Activated CD4-positive, CD25-positive, alpha-beta regulatory T cell (primary cell): ENCODE measurements at places on chromosomes 3 and 15.

DNA sequence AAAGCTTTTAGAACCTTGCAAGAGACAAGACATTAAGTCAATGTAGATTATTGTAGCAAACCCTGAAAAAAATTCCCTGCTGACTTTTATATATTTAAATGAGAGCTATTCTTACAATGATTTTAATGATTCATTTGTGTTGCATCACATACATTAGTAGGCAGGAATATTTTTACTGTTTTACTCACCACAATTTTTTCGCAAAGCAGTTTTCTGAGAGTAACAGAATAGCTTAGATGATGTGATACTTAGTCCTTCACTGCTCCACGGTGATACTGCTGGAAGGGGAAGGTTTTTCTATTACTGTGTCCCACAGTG, 43.9 kb upstream of the CLRN1 start:
- DNase-seq = no peak

GRCh38 chr3:98333989-98334606, 19.6 kb upstream of the OR5K4 start:
- no peak for DNase-seq

DNA sequence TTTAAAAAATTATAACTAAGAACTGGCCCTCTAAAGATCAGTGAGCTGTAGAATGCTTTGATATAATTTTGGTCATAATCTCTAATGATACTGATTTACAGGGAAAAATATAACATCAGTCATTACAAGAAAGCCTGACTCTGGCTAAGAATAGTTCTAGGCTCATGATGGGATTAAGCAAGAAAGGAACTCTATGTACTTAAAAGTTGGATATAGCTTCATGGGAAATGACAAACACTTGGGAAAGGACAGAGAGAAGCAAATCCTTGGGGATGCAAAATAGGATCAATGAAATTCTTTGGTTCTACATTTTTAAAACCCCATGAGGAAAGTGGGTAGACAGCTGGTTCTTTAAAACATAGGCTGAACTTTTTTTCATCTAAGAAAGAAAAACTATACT, 472.7 kb upstream of the NR2F2 start:
- no peak for DNase-seq

DNA sequence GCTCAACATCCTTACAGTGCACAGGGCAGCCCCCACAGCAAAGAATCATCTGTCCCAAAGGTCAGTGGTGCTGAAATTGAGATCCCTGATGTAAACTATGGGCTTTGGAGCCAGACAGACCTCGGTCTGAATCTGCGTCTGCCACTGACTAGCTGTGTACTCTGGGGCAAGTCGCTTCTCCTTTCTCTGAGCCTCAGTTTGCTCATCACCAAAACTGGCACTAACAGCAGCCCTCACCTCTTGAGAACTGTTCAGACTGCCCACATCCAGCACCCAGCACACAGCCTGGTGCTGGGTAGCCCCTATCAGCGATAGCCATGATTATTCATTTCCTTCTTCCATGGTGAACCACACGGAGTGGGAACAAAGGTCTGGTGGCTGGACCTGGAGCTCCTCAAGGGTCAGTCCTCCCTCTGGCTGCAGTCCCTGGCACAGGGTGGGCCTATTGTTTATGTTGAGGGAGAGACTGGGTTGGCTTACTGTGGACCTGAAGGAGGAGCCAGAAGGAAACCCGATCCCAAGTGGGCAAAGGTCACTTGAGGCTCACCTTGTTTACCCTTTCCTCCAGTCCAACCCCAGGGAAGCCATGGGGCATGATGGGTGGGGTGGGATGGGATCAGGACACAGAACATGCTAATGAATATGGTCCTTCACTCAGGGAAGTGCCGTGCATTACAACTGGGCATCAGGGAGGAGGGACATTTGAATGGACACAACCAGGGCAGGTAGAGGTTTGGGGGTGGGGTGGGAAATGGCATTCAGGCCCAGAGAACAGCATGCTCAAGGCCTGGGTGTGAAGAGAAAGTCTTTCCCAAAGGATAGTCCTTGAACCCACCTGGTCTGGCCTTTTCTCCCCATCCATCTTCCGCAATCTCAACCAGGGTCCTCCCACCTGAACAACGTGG, 1.6 kb upstream of the PRKCD start:
- no peak for DNase-seq

GRCh38 chr3:190384309-190384756, 3.6 kb upstream of the CLDN16 start:
- DNase-seq = no peak

DNA sequence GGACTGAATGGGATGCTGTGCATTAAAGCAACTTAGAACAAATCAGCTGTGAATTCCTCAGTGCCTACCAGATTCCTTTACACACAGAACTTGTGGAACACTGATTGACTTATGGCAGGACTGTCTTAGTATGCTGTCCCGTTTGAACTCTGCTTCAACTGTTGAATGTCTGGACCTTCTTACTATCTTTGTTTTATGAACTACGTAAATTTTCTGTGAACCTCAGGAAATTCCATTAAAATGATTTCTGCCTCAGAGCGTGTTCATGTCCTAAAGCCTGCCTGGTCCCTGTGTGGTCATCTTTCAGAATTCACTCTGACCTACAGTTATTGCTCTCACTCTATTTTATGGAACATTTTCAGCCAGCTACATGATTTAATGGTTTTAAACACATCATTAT, 29.4 kb upstream of the FBN1 start:
- DNase-seq = no peak

DNA sequence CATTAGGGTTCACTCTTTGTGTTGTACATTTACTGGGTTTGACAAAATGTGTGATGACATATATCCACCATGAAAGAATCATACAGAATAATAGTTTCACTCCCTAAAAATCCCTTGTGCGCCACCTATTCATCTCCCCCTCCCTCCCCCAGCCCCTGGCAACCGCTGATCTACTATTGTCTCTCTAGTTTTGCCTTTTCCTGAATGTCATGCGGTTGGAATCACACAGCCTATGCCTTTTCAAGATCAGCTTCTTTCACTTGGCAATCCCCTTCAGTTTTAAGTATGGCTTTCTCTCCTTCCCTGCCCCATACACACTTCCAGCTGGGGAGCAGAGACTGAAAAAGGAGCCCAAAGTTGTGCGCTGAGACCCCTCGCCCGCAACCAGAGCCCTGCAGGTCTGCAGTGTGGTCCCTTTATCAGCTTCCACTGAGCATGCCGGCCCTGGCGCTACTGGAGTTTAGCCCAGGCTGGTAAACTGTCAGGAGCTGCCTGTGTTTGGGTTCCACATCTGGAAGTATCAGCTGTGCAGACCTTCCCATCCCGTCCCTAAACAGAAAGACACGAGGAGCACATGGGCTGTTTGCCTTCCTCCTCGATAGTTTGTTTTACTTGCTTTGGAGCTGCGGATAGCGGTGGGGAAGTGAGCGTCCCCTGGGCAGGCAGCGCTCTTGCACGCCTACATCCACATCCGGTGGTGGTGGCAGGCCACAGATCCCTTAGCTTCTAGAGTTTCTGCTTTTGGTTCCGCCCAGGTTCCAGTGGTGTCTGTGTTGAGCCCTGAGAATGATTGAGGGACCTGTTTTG, 12.3 kb downstream of the BOC start:
- no peak for DNase-seq

DNA sequence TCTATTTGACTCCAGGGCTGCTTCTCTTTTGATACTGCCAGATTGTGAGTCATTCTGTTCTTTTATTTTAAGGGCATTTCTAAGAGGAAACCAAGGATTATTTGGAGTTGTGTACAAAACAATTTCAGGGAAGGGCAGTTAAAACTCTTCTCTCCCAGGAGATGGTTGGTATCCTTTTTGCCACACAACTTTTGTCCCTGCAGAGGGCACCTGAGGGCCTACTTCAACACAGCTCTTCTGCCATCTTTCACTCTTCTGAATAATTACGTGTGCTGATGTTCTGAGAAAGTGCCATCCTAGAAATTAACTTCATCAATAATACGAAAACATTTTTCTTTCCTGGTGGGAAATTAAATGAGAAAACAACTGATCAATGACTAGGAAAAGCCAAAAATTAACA, 75.7 kb upstream of the GADL1 start:
- DNase-seq = no peak

GRCh38 chr3:167840247-167840646, 104.7 kb downstream of the SERPINI1 start:
- no peak for DNase-seq

GRCh38 chr3:137264071-137264820, 306.5 kb downstream of the IL20RB start:
- DNase-seq = no peak

GRCh38 chr15:43144512-43144911, 11.1 kb downstream of the TMEM62 start:
- no peak for DNase-seq

DNA sequence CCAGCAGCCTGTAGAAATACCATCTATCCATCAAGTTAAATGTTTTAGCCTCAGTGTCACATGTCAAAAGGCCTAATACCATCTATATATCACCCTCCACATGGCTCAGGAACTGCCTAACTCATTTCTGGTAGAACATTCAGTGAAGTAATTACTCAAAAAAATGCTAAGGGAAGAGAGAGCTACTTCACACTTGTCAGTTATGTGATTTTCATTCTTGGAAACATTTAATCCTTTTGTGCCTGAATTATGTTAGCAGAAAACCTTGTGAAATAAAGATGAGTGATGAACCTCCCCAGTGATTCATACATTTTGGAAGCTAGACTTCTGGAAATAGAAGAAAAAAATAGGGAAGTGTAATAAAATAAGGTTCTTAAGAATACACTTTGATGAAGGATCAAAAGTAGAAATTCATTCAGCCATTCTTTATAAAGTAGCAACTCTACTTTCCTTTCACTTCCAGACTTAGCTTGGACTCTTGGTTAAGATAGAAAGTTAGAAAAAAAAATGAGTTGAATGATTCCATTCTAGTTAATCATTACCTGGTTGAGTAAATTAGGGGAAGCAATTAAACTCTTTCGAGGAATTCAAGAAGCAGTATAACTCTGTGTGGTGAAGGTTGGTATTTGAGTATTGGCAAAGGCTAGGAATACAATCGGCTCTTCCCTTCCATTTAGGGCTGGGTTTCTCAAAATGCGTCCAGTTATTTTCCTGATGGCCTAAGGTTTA, 3.6 kb downstream of the OTOL1 start:
- no peak for DNase-seq

DNA sequence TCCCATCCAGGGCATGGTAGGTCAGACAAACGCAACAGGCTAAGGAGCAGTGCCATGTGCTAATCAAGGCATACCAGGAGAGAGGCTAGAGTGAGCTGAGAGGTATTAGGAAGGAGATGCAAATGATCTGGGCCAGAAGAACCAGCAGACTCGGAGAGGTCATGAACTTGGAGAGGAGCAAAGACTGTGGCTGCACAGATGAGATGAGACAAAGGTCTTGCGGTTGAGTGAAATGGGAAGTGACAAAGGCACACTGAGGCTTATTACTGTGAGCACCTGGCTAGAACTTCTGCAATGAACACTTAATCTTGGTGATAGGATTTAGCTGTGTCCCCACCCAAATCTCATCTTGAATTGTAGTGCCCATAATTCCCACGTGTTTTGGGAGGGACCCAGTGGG, 380.2 kb downstream of the ULK4 start:
- DNase-seq = no peak

DNA sequence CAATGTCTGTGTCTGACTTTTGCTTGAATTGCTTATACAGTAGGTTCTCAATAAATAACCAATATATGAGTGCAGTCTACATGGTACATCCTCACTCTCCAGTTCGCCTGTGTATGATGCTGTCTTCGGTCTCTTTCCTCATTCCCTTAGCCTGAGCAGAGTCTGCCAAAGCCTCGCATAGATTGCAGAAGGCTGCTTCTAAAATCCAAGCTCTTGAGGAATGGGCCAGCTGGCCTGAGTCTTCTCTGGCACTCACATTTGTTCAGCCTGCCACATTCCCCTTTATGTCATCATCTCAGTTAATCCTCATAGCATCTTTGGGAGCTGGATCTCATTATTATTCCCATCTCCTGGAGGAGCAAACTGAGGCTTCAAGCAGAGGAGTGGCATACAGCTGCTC, 27.2 kb upstream of the ADAMTS7 start:
- DNase-seq = no peak

DNA sequence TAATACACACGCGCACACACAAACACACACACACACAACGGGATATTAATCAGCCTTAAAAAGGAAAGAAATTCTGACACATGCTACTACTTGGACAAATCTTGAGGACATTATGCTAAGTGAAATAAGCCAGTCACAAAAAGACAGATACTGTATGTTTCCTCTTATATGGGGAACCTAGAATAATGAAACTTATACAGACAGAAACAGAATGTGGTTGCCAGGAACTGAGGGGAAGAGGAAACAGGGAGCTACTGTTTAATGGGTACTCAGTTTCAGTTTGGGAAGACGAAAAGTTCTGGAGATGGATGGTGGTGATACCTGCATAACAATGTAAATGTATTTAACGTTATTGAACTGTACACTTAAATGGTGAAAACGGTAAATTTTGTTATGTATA, 20.2 kb downstream of the ICE2 start:
- DNase-seq = no peak

DNA sequence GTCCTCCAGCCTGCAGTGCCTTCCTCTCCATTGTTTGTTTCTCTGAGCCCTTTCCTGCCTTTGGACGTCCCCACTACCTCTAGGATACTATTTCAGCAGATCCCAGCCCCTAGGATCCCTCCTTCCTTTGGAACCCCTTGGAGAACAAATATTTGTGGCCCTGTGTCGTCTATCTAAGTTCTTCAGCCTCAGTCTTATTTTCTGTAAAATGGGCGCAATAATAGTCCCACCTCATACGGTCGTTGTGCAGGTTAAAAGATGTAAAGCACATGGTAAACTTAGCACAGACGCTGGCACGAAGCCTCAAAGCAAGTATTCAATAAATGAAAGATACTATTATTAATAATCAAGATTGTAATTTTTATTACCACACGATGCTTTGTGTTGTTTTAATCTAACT, 122.0 kb downstream of the SV2B start:
- DNase-seq = no peak

- no peak for DNase-seq
Measured at GRCh38 chr15:31488437-31489204, 162.0 kb downstream of the KLF13 start.

DNA sequence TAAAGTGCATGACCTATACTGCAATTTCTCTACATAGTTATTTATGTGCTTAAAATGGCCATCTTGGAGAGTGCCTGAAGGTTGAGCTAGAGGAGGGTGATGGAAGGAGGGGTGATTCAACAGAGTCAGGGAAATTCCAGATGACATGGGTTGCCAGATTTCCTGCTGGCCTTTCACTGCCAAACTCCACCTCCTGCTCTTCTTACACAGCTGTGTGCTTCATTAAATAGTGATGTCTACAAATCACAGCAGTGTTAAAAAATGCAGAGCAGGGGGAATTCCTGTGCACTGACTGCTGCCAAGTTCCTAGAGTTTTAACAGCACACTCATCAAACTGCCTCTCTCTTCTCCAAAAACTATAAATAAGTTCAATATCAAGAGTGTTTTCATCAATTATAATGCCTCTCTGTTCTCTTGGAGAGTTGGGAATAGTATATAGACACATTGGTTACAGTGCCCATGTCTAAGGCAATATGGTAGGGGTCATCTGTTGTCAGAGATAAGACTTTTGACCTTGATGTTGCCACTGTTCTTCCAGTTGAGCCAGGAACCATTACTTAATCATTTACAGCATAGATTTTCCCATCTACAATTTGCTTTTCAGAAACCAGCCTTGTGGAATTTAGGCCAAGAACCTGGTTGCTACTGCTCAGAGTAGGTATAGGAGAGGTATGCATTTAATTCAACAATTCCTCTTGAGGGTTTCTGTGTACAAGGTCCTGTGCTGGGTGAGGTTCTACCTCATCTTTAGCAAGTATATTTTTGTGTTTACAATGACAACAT, 79.6 kb downstream of the TP63 start:
- DNase-seq = no peak

GRCh38 chr3:173066044-173067004, 74.7 kb downstream of the SPATA16 start:
- no peak for DNase-seq

- DNase-seq = no peak
Measured at GRCh38 chr15:31474059-31474868, 147.6 kb downstream of the KLF13 start.
